SK-N-SH treated with all-trans-retinoic acid at 6 μM for 48 hours (cell line): ENCODE measurements at places on chromosomes 11 and 22.

DNA sequence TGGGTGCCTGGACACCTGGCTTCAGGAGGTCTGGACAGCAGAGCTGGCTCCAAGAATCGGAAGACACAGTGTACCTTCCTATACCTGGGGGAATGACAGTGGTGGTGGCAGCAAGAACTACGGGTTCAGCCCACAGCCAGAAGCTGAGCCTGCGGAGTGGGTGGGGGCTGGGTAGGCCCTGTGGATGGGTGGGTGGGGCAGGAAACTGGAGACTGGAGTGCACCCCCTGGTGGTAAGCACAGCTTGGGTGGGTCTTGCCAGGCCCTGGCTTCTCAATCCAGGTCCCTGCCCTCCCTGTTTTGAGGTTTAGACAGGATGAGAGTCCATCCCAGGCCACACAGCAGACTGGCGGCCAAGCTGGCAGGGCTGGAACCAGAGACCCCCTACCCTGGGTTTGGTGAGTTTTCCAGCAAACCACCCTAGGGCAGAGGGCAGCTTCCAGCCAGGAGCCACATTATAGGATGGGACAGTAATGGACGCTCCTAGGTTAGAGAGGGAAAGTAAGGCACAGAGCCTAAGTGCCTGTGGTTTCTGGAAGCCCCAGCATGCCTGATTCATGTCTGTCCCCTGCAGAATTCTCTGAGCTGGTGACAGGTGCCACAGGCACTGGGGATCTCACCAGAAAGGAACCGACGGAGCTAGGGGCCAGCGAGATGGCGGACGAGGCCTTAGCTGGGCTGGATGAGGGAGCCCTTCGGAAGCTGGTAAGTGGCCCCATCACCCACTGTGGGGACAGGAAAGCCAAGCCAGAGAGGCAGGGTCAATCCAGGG, 1.7 kb downstream of the SMTN start:
- no peak for ATAC-seq

DNA sequence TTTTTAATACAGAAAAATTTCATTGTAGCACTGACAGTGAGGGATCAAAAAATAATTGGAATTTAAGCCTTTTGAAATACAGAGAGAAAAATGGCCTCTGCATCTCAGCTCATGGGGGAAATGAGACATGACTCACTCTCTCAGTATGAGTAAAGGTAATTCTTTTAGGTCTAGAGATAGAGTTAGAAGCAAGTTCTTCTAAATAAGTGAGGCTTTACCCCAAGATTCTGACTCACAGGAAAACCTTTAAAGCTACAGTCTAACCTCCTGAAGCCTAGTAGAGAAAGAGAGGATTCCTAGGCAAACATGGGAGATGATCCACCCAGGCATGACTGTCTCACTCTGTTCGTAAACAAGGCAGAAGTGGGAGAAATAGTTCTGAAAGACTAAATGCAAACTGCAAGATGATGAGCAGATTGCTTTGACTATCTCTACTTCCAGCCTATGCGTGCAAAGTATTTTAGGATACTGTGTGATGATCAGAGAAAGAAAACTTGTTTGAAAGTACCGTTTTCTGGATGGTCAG, 1003.3 kb upstream of the CCDC90B start:
- ATAC-seq, result peak; percentile 85

GRCh38 chr11:86442827-86443226, 68.1 kb downstream of the CCDC81 start:
- no peak for ATAC-seq

DNA sequence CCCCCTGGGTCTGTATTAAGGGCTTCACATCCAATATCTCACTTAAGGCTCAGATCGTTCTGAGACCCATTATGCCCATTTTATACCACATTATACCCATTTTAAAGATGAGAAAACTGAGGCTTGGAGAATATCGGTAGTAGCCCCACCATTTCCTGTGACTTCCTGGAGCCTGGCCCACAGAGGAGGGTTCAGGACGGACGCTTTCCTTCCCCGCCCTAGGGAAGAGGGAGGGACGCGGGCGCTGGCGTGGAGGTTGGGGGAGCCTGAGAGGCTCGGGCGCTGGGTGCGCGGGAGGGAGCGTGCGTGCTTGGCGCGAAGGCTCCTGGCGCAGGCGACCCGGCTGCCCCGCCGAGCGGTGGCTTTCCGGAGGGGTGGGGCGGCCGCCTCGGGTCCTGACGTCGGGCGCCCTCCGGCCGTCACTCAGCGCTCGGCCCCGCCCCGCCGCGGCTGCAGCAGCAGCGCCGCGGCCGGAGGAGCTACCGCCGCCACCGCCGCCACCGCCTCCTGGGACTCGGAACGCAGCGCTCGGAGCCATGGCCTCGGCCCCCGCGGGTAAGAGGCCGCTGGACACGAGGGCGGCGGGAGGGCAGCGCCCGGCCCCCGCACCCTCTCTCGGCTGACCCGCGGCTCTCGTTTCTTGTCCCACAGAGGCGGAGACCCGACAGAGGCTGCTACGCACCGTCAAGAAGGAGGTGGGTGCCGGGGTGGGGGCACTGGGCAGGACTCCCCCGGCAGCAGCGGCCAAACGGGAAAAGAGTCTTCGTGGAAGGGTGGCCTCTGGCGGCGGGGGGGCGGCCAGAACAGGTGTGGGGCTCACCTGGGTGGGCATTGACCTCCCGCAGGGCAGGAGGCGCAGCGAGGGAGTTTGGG, at the start of gene SGSM1:
Gene SGSM1 (plus strand): TSS at position 422 of the 873 bp plus-strand sequence. CDS start 115 bp downstream, at position 537.
- ATAC-seq, result peak; percentile 85

DNA sequence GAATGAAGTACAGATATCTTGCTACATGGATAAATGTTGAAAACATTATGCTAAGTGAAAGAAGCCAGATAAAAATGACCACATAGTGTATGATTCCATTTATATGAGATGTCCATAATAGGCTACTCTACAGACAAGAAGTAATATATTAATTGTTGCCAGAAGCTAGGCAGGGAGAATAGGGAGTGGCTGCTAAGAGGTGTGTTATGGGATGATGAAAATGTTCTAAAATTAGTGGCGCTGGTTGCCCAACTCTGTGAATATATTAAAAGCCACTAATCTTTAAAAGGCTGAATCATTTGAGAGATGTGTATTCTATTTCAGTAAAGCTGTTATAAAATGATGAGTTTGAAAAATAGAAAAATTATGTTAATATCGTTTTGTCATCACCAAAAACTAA, 144.4 kb downstream of the NCAM1 start:
- no peak for ATAC-seq

DNA sequence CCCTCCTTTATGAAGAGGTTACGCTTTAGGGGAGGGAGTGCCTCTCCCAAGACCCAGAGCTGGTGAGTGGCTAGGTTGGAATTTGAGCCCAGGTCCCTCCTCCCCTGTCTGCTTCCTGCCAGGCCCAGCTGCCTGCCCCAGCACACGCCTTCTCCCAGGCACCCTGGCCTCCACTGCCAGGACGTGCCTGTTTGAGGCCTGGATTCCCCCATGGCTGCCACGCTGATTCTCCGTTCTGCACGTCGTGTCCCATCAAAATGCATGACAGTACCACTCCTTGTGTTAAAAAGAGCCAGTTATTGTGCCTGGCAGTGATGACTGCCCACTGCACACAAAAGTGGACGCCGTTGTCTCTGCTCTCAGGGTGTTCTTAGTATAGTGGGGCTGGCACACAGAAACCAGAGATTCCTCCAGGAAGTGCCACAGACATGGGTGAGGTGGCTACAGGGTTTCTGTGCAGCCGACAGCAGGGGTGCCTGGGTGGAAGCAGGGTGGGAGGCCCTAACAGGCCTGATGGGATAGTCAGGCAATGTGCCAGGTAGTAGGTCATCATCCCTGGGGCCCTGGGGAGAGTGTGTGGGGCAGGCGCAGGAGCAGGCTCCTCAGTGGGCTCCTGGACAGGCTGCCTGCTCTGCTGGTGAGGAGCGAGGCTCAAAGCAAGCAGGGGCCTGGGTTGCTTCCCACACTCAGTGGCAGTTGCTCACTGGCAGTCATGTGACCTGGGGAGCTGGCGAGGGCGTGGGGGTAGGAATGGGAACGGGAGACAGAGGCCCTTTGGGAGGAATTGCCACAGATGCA, 24.2 kb downstream of the MED15 start:
- ATAC-seq, result peak; percentile 93

DNA sequence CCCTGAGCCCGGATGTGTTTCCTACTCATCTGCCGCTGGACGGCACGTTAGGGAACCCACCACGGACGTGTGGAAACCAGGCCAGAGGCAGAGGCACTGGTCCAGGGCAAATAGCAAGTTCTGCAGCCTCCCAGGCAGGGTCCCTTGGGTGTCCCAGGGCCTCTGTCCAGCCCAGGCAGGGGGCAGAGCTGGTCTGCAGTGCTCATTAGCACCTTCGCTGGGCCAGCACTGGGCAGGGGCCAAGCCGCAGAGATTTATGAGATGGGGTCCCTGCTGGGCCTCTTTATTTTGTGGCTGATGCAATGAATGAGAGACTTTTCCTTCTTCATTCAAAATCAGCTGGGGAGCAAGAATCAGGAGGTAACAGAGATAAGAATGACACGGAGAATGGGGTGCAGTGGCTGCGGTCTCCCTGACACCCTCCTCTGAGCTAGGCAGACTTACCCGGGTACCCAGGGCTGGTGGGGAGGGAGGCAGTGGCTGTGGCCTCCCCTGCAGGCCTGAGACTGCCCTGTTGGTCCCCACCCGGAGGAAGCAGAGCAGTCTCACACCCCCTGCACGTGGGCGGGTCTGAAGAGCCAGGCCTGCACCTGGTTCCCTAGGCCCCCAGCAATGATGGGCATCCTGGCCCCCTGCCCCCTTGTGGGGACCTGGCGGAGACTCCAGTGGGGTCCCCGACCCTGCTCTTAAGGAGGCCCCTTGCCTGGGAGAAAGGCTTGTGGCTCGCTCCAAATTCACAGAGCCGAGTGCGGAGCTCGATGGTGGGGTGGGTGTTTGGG, 14.0 kb upstream of the PARVG start:
- no peak for ATAC-seq

DNA sequence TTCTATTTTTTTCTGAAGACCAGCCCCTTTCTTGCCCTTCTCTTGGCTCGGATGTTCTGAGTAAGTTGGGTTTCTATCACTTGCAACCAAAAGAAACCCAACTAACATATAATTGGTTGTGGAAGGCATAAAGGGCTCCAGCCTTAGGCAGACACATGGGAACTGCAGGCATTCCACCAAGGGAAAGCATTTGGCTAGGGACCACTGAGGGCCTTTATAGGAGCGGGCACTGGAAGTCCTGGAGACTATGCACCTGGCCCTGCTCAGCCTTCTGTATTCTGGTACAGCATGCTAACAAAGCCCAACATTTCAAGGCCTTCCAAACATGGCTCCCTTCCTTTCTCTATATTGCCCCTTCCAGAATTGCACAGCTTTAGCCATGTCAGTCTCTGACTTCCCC, 17.6 kb upstream of the LMO1 start:
- ATAC-seq, result no peak

DNA sequence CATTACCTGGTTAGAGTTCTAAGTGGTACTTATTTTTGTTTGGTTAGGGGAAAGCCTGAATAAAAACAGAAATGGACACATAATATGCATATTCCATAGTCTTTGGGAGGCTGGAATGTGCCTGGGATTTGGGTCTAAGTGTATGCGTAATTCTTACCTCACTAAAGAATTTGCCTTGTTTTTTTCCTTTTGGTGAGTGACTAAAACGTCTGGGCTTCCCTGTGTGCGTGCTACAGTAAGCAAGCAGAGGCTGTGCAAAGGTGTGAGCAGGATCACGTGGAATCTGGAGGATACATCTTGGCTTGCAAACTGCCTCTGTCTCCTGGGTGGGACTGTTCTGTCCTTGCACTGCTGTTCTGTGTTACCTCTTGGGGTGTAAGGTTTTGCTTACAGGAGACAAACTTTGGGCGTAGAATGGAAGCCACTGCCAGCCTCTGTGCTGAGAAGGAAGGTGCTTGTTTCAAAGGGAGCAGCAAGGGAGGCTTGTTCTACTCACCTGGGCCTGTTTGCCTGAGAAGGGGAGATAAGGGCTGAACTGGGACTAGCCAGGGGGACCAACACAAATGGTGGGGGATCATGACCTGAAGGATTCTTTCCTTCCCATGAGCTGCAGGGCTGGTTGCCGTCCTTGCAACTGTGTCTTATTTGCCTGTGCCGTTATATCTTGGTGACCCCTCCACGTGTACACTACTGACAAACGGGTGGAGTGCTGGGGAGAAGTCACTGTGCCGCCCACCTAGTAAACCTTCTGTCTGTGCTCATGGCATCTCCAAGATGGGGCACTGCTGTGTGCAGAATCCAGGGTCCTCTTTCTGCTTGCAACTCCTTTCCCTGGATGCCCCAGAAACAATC, 4.5 kb downstream of the NEAT1 start:
- peak; percentile 3 for ATAC-seq

- ATAC-seq, result peak; percentile 75
These were observed 831 bp downstream of the CD44 start for GRCh38 chr11:35139722-35140282.

DNA sequence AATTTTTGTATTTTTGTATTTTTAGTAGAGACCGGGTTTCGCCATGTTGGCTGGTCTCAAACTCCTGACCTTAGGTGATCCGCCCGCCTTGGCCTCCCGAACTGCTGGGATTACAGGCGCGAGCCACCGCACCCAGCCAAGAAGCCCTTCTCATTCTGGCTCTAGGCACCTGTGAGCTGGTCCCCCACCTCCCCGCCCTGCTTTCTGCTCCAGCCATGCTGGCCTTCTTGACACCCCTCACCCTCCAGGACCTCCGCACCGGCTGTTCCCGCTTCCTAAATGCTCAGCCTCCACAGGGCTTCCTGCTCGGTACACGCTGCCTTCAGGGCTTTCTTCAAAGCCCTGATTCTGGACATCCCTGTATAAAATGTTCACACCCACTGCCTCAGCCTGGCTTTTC, 5.5 kb upstream of the FXYD2 start:
- ATAC-seq, result no peak
